ENCODE measurements at places on chromosomes 13 and 19. TPM values are rescaled to one million over a fixed set of nuclear protein-coding genes. Genes with fewer than 3 reads are reported as not detected.

The PCSK4 gene
- 3.8 TPM for total RNA-seq

The JAK3 gene
- total RNA-seq: 0.94 TPM

The FCHO1 gene
- 39.1 TPM for total RNA-seq

The NANOS3 gene
- 3.8 TPM for total RNA-seq

The PEAK3 gene
- not detected for total RNA-seq

The KANK2 gene
- 3.4 TPM for total RNA-seq

The DAND5 gene
- total RNA-seq: not detected

The CATSPERD gene
- not detected for total RNA-seq

The GNG8 gene
- total RNA-seq: not detected

The B3GNT8 gene
- not detected for total RNA-seq

The MBD3L2 gene
- total RNA-seq: not detected

The ZFP82 gene
- total RNA-seq: 49.5 TPM

The MRI1 gene
- 32.9 TPM for total RNA-seq

The CXCL17 gene
- not detected for total RNA-seq

The CYSLTR2 gene
- total RNA-seq: 1.9 TPM

The C19orf38 gene
- 0.63 TPM for total RNA-seq

The ZNF71 gene
- total RNA-seq: 41.6 TPM

The PCDH17 gene
- total RNA-seq: 58.2 TPM

Data from parietal lobe (tissue), 2 donors.